ENCODE measurements at places on chromosomes 1 and 21.

DNA sequence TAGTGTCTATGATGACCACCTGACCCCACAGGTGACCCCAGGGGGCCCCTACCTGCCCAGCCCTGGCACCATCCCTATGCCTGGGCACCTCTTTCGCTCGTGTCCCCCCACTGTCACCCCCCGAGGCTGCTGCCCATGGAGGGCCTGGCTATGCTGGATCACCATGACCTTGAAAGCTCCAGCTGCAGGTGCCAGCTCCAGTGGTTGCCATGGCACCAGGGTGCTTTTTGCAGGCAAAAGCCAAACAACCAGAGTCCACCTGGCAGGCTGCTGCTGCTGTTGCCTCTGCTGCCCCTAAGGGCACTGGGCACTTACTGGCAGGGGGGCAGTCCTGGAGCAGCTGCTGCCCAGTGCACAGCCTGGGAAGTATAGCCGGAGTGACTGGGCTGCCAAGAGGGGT, 21.7 kb downstream of the ETNK2 start:
- no peak for DNase-seq

DNA sequence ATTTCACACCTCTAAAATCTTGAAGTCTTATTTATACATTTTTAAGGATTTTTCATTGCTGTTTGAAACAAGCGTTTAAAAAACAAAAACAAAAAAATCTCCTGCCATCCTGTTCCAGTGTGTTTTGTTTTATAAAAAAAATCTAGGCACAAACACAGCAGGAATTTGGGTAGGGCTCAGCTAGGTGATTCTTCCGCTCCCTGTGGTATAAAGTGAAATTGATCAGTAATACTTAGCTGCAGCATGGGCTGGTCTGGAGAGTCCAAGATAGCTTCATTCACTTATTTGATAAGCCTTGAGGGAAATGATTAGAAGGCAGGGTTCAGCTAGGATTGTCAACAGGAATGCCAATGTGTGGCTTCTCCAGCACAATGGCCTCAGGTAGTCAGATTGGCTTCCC, 25.7 kb downstream of the ATF3 start:
- no peak for DNase-seq

DNA sequence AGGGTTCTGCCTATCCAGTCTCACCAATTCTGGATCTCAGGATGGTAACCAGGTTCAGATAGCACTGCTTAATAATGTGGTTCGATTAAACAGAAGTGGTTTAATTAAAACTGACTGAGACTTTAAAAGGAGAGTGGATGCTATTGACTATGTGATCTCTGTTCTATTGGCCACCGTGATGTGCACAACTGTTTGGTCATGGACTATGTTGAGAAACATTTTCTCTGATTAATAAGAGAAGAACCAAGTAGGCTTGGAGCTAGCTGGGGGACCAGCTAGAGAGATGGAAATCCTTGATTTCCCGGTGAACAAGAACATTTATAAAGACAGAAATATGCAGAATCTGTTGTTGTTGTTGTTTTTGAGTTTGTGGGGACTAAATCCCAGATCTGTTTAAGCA, 36.5 kb downstream of the DPT start:
- no peak for DNase-seq

- DNase-seq: no peak
Measured at GRCh38 chr1:5119366-5120234, 465.2 kb downstream of the AJAP1 start.

DNA sequence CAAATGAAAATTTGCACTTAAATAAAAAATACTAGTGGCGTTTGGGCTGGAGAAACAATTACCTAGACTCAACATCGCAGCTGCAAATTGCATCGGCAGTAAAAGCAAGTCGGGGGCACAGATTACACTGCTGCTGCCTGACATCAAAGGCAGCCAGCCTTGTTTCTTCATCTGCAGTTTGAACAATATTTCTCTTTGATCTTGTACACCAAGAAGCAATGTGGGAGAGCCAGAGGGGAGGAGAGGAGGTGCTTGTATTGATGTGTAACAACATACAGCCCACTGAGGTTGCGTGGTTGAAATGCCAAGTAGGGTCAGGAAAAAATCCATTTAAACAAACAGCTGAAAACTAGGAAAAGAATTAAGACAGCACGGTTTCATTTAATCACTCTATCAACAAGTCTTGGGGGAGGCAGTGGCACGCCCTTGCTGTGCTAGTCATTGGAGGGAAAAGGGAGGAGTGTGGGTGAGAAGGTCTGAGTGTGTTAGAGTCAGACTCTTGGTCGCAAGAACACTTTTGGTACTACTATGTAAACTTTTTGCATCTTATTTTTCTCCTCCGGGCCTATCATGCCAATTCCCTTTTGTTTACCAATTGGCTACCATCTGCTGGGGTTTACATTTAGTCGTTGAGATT, 456.5 kb downstream of the OMA1 start:
- no peak for DNase-seq

GRCh38 chr1:55259911-55260609, 44.9 kb upstream of the USP24 start:
- no peak for DNase-seq

DNA sequence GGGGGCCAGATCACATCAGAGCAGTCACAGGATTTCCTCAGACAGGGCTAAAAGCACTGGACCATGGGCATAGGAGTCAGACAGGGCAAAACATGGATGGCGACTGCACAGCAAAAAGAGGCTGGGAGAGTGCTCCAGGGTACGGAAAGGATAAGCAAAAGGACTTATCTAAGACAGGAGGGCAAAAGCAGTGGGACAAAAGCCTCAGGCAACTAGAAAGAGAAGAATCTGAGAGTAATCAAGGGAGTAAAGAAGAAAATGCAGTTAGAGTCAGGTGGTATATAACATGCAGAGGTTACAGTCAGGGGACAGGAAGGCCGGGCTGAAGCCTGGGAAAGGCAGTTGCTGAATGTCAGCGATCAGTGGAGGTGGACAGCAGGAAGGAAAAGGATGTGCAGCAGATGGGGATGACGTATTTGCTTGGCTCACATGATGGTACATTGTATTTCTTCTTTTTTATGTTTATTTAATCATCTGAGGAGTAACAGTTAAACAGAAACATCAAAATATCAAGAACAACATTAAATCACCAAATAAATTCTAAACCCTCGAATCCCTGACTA, 63.1 kb upstream of the CNN3 start:
- DNase-seq: no peak

DNA sequence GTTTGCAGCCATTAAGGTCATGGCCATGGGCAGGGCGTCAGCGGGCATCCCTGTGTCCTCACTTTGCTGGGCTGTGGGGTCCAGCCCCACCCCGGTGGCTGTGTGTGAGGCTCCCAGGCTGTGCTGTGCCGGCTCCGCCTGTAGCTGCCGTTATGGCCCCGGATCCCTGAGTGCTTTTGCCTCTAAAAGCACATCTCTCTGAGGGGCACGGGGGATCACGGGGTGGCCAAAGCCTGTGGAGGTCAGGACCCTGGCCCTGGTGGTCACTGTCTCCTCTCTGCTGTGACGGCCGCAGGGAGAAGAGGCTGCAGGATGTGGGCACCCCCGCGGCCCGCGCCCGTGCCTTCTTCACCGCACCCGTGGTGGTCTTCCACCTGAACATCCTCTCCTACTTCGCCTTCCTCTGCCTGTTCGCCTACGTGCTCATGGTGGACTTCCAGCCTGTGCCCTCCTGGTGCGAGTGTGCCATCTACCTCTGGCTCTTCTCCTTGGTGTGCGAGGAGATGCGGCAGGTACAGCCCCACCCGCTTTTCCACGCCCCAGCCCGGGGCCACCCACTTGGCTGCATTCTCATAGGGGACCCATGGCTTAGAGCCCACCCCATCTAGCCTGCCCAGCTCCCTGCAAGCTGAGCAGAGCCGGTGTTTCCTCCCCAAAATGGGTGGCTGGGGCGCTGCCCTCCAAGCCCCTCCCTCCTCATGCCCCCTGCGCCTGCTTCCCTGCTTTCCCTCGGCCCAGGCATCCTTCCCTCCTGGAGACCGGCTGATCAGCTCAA, 48.2 kb downstream of the TRPM2 start:
- DNase-seq: no peak

GRCh38 chr1:17200246-17200645, 4.7 kb upstream of the PADI1 start:
- DNase-seq: no peak

DNA sequence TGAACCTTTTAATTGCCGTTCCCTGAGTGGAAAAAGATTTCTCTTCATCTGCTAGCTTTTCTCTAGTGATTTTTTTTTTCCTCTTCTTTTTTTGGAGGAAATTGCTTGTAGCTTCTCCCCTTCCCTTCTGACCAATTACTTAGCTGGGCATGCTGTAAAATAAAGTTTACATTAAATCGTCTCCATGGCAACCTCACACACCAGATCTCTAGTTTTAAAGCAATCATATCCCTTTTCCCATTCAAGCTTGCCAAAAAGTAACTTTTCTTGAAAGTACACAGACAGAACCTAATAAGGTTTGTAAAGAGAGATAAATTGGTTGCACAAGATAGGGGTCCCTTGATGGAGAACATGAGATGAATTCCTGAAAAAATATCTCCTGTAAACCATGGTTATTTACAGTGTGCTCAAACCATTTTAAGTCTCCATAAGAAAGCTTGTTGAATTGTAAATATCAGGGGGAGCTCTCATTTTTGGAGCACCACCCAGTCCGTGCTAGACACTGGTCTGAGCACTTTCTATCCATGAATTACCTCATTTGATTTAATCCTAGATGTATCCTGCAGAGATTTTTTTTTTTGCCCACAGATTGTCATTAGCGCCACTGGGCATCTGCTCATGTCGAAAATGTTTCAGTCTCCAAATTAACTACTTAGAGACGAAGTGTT, 32.6 kb upstream of the HTR1D start:
- no peak for DNase-seq

DNA sequence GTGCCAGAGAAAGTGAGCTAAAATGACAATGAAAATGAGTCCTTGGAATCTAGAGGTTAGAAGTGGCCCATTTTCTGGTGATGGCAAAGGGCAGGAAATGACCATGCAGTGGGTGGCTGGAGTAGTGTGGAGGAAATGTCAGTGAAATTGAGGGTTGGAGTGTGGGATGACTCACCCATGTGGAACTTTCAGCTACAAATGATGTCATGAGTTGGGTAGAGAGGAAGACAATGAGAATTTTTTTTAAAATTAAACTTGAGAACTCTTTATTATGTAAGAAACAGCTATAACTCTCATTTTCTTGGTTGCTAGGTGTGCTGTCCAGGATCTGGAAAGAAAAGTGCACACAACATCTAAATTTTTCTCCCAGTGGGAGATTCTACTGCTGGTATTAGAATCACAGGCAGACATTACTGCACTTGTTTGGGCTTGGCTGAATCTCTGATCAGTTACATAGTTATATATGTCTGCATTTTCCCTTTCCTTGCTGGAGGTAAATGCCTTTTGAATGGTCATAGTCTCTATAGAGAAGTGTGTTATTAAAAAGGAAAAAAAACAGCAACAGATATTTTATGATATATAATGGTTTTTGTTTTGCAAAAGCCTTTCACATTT, 56.8 kb upstream of the GNG12 start:
- DNase-seq: no peak

DNA sequence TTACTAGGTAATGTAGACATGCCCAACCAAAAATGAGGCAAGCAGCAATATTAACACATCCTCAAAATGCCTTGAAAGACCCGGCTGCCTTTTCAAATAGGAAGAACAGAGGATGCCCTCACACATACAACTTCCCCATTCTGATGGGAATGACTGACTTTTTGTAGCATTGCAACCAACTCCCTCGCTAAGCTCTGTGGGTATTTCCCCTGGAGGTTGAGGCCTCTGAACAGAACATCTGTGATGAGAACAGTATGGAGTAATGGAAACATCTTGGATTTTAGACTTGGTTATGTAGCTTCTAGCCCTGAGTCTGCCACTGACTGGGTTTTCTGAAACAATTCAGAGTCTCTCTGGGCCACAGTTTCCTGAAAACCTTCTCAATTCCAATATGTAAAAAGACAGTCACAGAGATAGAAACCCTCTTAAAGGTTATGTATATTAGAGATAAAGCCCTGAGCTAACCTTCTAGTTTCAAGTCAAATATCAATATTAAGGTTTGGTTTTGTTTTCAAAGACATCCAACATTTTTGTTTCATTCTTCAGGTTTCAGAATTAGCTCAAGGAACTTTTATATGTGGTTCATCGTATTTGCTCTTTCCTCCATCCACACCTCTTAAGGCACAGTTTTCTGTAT, 311.5 kb downstream of the SETD4 start:
- no peak for DNase-seq

GRCh38 chr1:53625766-53626520, 113.0 kb downstream of the GLIS1 start:
- DNase-seq: no peak

GRCh38 chr1:156727926-156728598, at the start of gene METTL25B:
Gene METTL25B (plus strand): TSS chr1:156728469. CDS start chr1:156729105, 636 bp downstream.
- peak; percentile 45 for DNase-seq

DNA sequence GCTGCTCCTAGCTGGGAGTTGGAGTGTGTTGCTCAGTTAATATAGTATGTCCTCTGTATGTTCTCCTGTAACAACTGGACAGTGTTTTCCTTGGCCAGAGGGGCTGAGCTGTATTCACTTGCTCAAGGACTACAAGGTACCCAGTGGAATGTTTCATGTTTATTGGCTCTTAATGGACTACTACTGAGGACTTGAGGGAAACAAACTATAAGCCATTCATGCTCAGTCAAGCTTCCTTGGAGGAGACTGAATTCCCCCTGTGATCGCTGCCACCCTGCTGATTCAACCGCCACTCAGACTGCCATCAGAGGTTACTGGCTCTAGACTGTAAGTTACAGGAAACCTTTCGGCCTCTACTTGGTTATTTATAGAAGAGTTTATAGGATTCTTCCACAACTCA, 166.6 kb downstream of the ZC3H11B start:
- no peak for DNase-seq

GRCh38 chr1:185373813-185374529, 56.9 kb upstream of the IVNS1ABP start:
- DNase-seq: no peak

DNA sequence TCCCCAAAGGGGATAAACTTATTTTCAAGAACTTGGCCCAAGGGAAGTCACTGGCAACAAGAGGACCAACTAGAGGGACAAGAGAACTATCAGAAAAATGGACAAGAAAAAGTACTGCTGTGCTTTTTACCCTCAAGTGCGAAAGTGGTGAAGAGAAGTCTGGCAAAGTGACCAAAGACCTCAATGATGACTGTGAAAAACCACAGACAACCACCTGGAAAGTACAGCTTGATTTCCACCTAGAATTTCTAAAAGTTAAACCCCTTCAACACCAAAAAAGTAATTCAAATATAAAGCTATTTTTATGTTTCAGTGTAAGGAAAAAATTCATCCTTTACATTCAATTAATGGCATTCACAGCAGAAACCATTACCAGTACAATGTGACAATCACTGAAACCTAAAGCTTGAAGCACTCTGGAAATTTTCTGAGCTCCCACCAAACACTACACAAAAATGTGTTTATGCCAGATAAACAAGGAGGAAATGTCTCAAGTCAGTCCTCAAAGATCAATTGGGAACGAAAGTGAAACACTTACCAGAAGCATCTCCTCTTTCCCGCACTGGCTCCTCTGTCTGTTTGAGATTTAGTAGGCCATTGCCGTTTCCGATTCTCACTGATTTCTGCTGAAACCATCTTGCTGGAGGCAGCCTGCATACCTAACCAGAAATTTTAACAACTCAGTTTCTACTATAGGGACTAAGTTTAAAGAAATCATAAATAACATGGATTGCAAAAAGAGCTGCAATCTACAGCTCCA, 8.3 kb downstream of the SDE2 start:
- no peak for DNase-seq

Measured in activated CD4-positive, alpha-beta T cell treated with anti-CD3 and anti-CD28 coated beads, Interleukin-2, amount 50 U/mL, for 4 hours (primary cell).